CD4-positive, alpha-beta T cell treated with Interleukin-1 beta for 1 hour (primary cell): ENCODE measurements at places on chromosomes 2 and 18.

GRCh38 chr2:78644854-78645253, 380.6 kb upstream of the REG3G start:
- no peak for DNase-seq

GRCh38 chr2:75894170-75894569, 183.5 kb upstream of the GCFC2 start:
- DNase-seq = no peak

- DNase-seq = no peak
These were observed 55.3 kb downstream of the KCTD1 start for GRCh38 chr18:26493021-26493420.

DNA sequence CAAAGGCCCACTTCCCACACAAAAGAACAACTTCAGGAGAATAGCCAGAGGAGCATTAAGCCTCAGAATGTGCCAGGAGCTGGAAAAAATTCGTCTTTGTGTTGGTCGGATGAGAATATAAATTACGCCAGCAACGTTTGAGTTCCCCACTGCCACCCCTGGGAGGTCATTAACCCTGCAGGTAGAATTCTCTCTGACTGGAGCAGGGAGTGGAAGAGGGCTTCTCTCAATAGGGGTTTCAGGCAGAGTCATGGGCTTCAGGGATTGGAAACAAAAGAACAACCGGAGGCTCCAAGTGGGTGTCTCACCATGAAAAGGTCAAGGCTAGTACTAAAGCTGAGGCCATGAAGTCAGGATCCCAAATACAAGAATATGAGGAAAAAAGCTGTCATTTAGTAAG, 69.0 kb upstream of the DDX18 start:
- no peak for DNase-seq

DNA sequence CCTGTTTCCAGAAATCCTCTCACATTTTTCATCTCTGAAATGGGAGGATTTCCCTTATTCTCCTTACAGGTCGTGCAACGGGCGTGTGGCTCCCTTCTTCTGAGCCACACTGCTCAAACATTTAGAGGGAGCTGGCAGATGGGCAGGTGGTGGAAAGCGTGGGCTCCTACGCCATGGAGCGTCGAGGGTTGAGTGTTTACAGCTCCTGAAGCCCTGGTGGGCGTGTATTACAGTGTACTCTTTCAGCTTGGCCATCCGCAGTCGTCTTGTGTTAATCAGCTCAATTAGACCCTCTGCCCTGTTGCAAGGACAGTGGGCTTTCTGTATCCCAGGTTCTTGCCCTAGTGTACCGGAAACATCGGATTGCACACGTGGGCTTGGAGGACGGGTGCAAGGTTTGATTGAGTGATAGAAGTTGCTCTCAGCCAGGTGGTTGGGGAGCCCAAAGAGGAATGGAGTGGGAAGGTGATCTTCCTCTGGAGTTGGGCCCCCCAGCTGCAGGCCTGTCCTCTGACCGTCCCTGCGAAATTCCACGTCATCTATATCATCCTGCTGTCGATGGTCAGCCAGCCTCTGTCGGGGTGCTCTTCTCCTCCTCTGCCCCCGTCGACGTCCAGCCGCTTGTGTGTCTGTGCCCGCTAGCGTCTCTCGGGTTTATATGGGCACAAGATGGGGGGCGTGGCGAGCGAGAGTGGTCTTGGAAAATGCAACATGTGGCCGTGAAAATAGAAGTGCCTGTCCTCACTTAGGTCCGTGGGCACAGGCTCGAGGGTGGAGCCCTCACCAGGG, 120.3 kb upstream of the DSEL start:
- no peak for DNase-seq

GRCh38 chr2:105379741-105380186, 19.1 kb downstream of the FHL2 start:
- DNase-seq = no peak

- DNase-seq = no peak
These were observed 216.8 kb downstream of the EIPR1 start for GRCh38 chr2:3160751-3161330.

- no peak for DNase-seq
These were observed 200.8 kb upstream of the STON1 start for GRCh38 chr2:48328942-48329723.

- peak; percentile 85 for DNase-seq
These were observed at the start of gene TMBIM1 for GRCh38 chr2:218292048-218293014. Gene TMBIM1 (minus strand): TSS chr2:218292503. CDS start chr2:218282141, 10,362 bp downstream.

GRCh38 chr18:30957066-30957465, 85.5 kb downstream of the DSC3 start:
- no peak for DNase-seq

- DNase-seq = no peak
These were observed 1.0 kb upstream of the B3GNT7 start for GRCh38 chr2:231394211-231395141.

- DNase-seq = peak; percentile 71
These were observed 5.2 kb downstream of the TTC39C start for GRCh38 chr18:24019641-24020331.

- DNase-seq = peak; percentile 60
These were observed 64.1 kb downstream of the CHRNA1 start for GRCh38 chr2:174699993-174700766.

DNA sequence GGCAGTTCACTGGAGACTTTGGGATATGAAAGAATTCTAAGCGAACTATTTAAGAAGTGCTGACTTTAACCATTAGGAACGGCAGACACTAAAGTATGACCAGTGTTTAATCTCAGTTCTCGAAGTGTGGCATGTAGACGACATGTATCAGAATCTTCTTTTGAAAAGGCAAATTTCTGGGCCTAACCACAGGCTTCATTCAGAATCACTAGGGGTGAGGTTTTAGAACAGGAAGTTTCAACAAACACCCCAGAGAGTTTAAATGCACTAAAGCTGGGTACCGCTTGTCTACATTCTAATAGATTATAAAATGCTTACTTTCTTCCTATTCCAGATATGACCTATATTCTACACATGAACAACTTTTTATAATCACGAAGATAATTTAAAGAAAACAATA, 180.3 kb downstream of the ANKRD44 start:
- no peak for DNase-seq

- DNase-seq = no peak
These were observed 776.3 kb downstream of the BCL11A start for GRCh38 chr2:59777120-59777519.
